Kasumi-1 (cell line): ENCODE measurements at places on chromosomes 11 and 22.

DNA sequence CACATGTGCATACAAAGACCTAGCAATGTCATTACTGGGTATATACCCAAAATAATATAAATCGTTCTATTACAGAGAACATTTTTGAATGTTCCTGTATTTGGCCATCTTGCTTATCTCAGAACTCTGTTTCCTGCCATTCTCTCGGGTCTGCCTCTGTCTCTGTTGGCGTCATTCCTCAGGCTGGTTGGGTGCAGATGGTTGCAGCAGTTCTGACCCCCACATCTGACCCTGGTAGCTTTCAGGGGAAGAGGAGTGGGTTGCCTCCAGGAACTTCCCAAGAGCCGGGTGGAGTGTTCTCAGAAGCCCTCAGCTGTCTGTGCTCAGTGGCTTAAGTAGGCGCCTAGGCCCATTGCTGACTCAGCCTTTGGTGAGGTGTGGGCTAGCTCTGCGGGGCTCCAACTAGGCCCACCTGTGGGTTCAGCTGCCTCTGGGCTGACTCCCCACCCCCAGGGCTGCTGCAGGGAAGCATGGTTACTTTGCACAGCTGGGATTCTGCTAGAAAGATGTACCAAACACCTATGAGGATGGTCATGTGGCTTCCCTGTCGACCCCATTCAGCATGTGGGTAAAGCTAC is 114.0 kb downstream of the TBC1D22A start:
- DNase-seq: no peak

GRCh38 chr11:68327586-68328370 is 15.4 kb downstream of the LRP5 start:
- no peak for DNase-seq

- DNase-seq: no peak
Measured at GRCh38 chr11:2399488-2400068, 972 bp upstream of the TSSC4 start.

GRCh38 chr11:4032097-4032496 is 62.5 kb upstream of the RRM1 start:
- DNase-seq: no peak
